Pancreas (tissue), 10 donors: ENCODE measurements at places on chromosomes 5 and 9.
A peak's percentile ranks its signal among the peaks of the same experiment; 100 is the strongest.

- no peak overlapping the region for H3K4me3 ChIP-seq
- no peaks in the 10 kb centered on the region for H3K27me3 ChIP-seq
- H3K27ac ChIP-seq = no peak overlapping the region
- DNase-seq = no peak
These were observed 90.5 kb upstream of the TNC start for GRCh38 chr9:115208501-115208900.

- no peak for DNase-seq
- no peaks in the 10 kb centered on the region for H3K36me3 ChIP-seq
- H3K27me3 ChIP-seq = peaks cover 49% of the 10 kb centered on the region
- no peak overlapping the region for H3K27ac ChIP-seq
These were observed 1.9 kb downstream of the IRX2 start for GRCh38 chr5:2749514-2750025.

GRCh38 chr5:147483188-147483790 is 26.6 kb downstream of the DPYSL3 start:
- no peaks in the 10 kb centered on the region for H3K4me1 ChIP-seq
- no peaks in the 10 kb centered on the region for H3K36me3 ChIP-seq
- DNase-seq = no peak
- peak overlapping the region; percentile 69 for H3K27ac ChIP-seq
- H3K27me3 ChIP-seq = no peaks in the 10 kb centered on the region

DNA sequence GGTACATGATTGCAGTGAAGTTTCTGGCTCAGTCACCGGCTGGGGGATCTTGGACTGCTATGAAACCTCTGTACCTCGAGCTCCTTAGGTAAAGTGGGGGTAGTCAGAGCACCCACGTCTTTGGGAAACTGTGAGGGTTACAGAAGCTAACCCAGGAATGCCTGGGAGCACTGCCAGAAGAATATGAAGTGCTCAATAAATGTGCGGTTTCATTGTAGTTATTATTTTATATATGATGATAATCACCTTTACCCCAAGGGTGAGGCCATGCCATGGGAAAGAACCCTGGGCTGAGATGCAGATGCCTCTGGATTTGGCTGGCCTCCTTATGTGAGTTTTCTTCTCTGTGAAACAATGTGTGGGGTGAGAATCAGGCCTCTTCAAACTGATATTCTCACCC is 3.7 kb downstream of the NPR3 start:
- no peak overlapping the region for H3K4me3 ChIP-seq
- peaks cover 5% of the 10 kb centered on the region for H3K27me3 ChIP-seq
- no peak overlapping the region for H3K27ac ChIP-seq

DNA sequence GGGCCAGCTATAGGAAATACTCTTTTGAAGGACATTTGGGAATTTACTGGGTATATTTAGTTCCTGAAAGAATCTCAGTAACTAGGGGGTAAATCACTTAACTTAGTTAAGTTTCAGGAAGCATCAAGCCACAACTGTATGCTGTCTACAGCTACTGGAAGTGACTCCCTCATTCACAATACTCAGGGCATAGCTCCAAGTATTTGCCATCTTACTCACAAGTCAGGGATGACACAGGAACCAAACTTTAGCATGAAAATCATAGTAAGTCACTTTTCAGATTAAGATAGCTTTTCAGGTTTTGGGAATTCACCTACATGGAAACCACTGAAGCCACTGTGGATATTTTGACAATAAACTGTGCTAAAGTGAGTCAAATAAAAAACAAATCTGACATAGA is 242.4 kb upstream of the ATP10B start:
- no peak for DNase-seq
- H3K27me3 ChIP-seq = no peaks in the 10 kb centered on the region
- H3K4me1 ChIP-seq = no peaks in the 10 kb centered on the region

DNA sequence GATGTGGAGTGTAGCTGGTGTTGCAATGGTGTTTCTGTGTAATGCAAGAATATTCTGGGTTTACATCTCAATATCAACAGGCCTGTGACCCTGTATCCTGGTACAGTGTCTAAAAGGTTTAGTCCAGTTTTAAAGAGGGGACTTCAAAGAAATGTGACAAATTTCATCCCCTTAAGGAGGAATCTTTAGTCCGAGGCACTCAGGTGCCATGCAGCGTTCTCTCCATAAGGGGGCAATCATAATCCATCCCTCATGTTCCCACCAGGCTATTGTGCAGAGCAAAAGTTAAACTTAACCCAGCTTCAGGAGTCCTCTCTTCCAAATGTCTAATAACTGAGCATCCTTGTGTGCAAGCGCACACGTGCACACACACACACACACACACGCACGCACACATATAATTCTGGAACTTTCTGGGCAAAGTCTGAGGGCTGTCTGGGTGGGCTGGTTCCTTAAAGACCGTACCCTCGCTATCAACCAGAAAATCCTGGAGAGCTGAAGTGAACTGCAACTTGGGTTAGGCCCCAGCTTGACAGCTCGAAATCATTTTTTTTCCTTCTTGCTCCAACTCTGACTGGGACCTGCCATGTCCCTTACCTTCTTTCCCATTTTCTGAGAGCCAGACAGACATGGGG is 46.0 kb downstream of the CRB2 start:
- H3K36me3 ChIP-seq = no peaks in the 10 kb centered on the region
- H3K27me3 ChIP-seq = no peaks in the 10 kb centered on the region
- H3K4me3 ChIP-seq = no peak overlapping the region
- no peaks in the 10 kb centered on the region for H3K4me1 ChIP-seq
- no peak overlapping the region for H3K27ac ChIP-seq
- no peak for DNase-seq

- no peak for DNase-seq
- no peaks in the 10 kb centered on the region for H3K27me3 ChIP-seq
- no peaks in the 10 kb centered on the region for H3K36me3 ChIP-seq
- no peak overlapping the region for H3K4me3 ChIP-seq
- H3K27ac ChIP-seq = no peak overlapping the region
These were observed 39.0 kb upstream of the ZFYVE16 start for GRCh38 chr5:80368661-80369480.

DNA sequence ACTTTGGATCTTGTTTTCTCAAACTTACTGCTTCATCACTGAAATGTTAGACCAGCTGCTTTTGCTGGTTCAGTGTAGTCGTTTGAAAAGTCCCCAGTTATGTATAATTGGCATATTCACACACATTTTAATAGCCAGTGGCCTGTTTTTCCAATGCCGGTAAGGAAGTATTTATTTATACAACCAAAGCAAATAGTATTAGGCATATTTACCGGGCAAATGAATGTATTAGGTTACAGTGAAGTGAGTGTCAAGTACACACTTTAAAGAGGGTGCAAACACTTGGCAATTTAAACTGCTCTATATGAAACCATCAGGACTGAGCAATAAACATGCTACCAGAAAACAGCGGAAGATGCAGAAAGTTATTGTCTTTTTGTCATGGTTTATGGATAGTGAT is 242.9 kb downstream of the MCTP1 start:
- no peaks in the 10 kb centered on the region for H3K36me3 ChIP-seq
- DNase-seq = no peak
- no peak overlapping the region for H3K4me3 ChIP-seq
- H3K27me3 ChIP-seq = no peaks in the 10 kb centered on the region
- H3K27ac ChIP-seq = no peak overlapping the region

DNA sequence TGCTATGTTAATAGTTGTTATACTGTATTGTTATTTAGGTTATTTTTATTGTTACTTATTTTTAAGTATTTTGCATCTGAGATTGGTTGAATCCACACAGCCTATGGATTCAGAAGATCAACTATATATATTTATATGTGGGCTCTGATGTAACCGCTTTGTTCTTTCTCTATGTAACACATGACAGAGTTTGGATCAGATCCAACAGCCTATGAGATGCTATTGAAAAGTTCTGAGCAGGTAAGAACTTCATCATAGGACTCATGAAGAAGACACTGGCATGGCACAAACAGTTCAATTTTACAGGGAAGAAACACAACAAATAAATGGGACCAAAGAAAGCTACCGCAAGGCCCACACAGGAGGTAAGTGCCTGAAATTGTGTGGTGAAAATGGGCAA is 93.4 kb downstream of the GNAQ start:
- peaks cover 6% of the 10 kb centered on the region for H3K4me1 ChIP-seq
- no peaks in the 10 kb centered on the region for H3K36me3 ChIP-seq
- no peak overlapping the region for H3K4me3 ChIP-seq
- no peak overlapping the region for H3K27ac ChIP-seq
- no peaks in the 10 kb centered on the region for H3K27me3 ChIP-seq
- no peak for DNase-seq

DNA sequence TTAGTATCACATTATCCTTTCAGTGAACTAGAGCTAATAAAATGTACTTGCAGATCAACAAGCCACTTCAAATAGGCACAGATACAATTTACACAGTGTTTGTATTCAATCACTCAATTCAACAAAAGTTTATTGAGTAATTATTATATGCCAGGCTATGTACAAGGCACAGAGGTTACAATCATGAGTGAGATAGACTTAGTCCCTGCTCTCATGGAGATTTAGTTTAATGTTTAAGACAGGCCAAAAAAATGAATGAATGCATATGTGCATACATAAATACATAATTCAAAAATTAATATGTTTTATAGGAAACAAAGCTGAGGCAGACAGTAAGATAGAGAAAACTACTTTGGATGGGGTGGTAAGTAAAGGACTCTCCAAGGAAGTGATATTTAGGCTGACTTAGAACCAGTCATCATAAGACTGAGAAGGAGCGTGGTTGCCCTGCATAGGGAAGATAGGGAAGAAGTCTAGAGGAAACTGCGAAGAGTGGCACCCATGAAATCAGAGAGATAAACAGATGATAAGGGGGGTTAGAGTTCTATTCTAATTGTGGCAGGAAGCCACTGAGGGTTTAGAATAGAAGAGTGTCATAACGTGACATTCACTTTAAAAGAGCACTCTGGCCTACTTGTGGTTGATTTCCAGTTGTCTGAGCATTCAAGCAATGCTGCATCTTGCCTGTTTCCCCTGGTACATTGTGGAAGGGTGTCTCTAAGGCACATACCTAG is 49.7 kb upstream of the GRAMD2B start:
- peak overlapping the region; percentile 8 for H3K4me3 ChIP-seq
- H3K36me3 ChIP-seq = no peaks in the 10 kb centered on the region
- no peak overlapping the region for H3K27ac ChIP-seq
- H3K4me1 ChIP-seq = peaks cover 34% of the 10 kb centered on the region
- no peak for DNase-seq
- no peaks in the 10 kb centered on the region for H3K27me3 ChIP-seq
